NCI-H774 (cell line): ENCODE measurements at places on chromosomes 2 and 18.

GRCh38 chr2:109563288-109563687 lies 50.5 kb downstream of the SEPTIN10 start:
- DNase-seq = no peak

- DNase-seq = no peak
These were observed 67.2 kb upstream of the NPAS2 start for GRCh38 chr2:100752628-100753333.

- no peak for DNase-seq
These were observed 453.9 kb upstream of the DDX18 start for GRCh38 chr2:117360586-117360985.

GRCh38 chr18:6056171-6056910 lies 161.0 kb upstream of the TMEM200C start:
- DNase-seq = no peak

DNA sequence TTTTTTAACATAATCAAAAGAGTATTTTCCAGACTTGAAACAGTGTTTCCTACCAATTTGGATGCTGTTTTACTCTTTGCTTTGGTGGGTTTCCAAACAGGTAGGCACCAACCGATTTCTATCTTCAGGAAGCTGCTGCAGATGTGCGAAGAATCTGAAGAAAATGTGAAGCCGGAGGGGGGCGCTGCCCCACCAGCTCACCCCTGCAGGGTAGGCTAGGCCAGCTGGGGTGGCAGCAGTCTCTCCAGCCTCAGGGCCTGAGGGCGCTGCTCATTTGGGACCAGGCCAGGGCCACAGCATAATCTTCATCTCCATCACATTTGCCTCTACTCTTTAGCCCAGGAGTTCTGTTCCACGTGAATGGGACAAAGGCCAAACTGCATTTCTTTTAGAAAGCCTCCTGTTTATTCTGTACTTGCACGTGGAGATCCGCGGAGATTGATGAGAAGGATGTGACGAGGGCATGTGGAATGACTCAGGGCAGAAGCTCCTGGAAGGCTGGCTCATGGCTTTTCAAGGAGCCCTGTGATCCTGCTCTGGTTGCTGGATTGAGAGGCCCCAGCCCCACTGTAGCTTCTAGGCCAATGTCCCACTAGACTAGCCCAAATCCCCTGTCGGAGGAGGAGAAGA lies 84.2 kb upstream of the FAM136A start:
- DNase-seq = no peak

- no peak for DNase-seq
These were observed 326.9 kb upstream of the UBE2E3 start for GRCh38 chr2:180653481-180653880.

GRCh38 chr2:118845522-118846441 lies 1.7 kb downstream of the EN1 start:
- DNase-seq = no peak

DNA sequence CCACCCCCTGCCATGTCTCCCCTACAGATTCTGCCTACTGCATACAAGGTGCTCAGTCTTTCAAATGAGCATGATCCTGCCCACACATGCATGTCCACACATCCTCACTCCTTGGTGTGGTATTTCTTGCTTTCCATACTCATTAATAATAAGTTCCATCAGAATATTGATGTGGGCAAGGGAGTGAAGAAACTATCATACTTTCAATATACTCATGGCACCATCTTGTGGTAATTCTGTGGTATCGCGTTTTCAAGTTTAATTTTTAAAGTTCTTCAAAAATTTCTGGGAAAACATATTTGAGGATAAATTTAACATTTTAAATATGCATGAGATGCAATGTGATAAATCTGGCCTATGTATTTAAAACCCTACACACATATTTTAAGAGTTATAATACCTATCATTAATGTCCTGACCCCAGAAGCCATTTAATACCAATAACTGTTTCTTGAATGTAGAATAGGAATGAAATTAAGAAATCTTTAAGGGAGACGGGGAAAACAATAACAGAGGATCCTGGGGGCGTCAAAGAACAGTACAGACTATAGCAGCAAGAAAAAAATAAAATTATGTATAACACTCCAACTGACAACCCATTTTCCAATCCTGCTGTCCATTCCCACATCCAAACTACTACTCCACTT lies 110.1 kb downstream of the ZNF385B start:
- peak; percentile 28 for DNase-seq

GRCh38 chr2:225207043-225207442 lies 164.8 kb upstream of the DOCK10 start:
- DNase-seq = no peak

DNA sequence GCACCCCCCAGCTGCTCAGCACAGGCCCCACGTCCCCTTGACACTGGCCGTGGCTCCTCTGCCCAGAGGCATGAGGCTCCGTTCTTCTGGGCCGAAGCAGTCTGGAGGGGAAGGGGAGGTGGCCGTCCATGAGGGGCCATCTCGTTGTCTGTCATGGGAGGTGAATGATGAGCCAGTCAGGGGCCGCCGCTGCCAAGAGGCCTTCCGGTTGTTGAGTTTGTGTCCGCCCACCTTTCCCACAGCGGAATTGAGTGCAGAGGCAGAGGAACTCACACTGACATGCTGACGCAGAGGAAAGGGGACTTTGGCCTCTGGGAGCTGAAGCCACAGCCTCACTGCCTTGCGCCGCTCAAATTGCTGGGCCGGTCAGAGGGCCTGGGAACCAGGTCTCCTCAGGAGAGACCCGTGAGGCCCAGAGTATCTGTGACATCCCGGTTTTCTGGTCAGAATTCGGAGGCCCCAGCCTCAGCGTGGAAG lies 268.4 kb downstream of the ATAD2B start:
- DNase-seq = no peak

- DNase-seq = no peak
These were observed 51.1 kb downstream of the PLEKHM3 start for GRCh38 chr2:207974216-207974605.

- no peak for DNase-seq
These were observed 136.7 kb upstream of the CAVIN2 start for GRCh38 chr2:191983591-191983990.

- no peak for DNase-seq
These were observed 61.0 kb downstream of the CDCA7 start for GRCh38 chr2:173415431-173416381.

GRCh38 chr2:190441564-190441963 lies 33.4 kb downstream of the MFSD6 start:
- DNase-seq = no peak

GRCh38 chr2:208042041-208042440 lies 16.7 kb upstream of the PLEKHM3 start:
- DNase-seq = no peak

- DNase-seq = no peak
These were observed 68.2 kb upstream of the MC2R start for GRCh38 chr18:13983506-13983905.

- no peak for DNase-seq
These were observed 110.0 kb downstream of the KCNE4 start for GRCh38 chr2:223161873-223162458.

DNA sequence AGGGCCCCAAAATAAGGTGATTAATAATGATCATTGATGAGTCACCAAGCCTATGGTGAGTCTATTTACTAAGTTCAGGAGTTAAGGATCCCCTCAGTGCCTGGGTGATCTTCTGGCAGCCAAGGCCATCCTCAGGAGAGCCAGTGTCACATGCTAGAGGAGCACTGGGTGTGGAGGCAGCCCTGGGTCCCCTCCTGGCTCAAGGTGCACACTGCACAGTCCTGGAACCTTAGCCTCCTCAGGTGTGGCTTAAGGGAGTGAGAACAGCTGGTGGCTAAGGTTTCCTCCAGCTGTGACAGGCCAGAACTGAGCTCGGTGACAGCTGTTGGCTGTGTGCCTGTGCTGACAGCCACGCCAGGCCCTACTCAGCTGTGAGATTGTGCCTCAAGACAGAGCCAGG lies 52.1 kb upstream of the ACAA2 start:
- no peak for DNase-seq

GRCh38 chr2:152127628-152128027 lies 28.8 kb upstream of the CACNB4 start:
- no peak for DNase-seq

GRCh38 chr2:191650896-191651773 lies 26.8 kb upstream of the NABP1 start:
- no peak for DNase-seq

DNA sequence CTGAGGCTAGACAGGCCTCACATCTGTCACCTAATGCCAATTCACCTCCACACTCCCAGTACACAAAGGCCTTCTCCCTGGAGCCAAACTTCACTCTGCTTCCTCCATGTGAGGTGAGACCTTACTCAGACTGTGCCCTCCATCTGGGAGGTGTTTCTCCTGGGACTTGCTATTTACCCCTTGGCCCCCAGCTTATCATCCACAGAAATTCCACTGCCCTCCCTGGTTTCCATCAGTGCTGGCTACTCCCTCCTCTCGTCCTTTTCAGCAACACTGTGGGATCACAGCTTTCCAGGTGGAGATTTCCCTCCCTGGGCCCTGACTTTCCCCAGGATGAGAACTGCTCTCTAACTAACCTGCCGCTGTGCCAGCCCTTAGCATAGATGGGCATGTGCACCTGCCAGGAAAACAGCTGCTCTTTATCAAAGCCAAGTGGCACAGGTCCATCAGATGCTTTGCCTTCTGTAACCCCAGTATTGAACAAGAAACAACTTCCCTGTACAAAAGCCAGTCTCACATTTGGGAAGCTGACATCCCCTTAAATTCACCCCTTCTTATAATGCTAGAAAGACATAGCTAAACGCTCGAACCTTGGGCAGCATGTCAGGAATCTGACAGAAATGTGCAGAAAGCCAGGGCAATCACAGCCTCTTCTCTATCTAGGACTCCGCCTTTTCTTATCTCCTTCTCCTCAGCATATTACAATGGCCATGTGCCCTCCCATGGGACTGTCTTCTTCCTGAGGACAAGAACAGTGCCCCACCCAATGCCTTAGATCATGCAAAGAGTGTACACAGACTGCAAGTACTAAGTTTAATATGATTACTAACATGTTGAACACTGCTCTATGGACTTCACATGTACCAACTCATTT lies 535.5 kb upstream of the ID2 start:
- peak; percentile 48 for DNase-seq

DNA sequence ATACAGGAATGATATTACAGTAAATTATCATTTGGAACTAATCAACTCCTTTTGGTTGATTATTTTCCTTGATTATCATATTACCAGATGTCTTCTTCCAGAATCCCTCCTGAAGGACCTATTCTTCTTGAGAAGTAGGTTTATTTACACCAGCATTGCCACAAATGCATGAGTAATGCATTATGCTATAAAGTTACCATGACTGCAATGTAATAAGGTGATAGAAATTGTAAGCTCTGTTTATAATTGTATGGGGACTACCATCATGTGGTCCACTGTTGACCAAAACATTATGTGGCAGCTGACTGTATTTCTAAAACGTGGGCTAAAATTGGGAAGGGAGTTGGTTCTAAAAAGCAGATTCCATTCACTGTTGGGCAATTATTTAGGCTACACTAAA lies 602.2 kb downstream of the NYAP2 start:
- no peak for DNase-seq

GRCh38 chr2:164836907-164837306 lies 4.7 kb downstream of the COBLL1 start:
- no peak for DNase-seq

DNA sequence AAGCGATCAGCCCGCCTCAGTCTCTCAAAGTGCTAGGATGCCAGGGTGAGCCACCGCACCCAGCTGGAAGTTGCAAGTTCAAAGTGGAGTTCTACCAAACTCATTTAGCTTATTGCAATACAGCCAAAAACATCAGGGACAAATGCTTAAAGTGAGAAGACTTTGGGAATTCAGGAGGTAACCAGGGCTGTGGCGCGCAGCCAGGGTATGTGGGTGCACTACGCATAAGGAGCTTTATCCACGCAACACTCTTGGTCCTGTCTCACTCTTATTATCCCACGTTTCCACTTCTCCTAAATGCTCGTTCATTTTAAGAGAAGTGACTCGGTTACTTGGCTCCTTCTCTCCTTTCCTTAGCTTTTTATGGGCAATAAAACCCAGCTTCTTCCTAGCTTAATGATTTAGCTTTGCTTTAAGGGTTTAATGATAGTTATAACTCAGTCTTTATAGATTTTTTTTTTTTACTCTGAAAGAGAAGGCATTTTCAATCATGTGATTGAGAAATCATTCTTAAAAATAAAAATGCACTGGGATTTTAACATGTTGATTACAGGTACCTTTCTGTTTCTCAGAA lies 199.8 kb downstream of the KCNE4 start:
- no peak for DNase-seq

DNA sequence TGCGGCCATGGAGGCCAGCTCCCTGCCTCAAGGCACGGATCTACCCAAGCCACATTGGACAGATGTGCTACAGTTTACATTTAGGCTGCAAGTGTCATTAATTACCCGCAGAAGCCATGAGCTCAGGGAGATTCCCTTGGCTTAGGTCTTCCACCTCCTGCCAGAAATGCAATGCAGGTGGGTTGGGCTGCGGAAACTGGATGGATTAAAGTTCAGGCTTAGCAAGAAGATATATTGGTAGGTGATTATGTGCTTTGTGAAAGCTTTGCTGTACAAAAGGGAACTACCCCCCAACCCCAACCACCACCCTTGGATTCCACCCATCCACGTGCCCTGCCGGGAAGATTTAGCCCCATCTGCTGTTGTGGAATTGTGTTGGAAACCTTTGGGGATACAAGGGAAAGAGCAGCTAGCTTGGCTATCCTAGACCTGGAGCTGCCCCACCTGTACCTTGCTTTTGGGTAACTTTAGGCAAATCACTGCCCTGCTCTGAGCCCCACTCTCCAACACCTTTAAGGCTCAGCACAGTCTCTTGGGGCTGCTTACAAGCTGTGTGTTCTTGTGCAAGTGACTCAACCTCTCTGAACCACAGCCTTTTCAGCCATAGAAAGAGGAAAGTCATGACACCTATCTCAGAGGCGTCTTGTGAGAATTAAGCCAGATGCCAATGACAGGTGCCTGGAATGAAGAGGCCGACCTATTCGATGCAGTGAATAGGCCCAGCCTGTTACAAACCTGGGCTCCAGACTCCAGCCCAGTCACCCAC lies 141.6 kb upstream of the GLI2 start:
- no peak for DNase-seq

- DNase-seq = no peak
These were observed 75.3 kb downstream of the LRRFIP1 start for GRCh38 chr2:237702441-237703391.

DNA sequence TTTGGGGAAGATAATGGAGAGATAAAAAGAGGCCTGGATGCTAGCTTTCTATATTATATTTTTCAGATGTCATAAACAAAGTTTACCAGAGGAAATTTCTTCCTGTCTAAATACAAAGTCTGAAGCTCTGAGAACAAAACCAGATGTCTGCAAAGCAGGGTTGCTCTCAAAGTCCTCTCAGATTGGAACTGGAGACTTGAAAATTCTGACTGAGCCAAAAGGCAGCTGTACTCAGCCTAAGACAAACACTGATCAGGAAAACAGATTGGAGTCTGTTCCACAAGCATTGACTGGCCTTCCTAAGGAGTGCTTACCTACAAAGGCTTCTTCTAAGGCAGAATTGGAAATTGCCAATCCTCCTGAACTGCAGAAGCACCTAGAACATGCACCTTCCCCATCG lies 25.1 kb downstream of the KDM3A start:
- DNase-seq = no peak

DNA sequence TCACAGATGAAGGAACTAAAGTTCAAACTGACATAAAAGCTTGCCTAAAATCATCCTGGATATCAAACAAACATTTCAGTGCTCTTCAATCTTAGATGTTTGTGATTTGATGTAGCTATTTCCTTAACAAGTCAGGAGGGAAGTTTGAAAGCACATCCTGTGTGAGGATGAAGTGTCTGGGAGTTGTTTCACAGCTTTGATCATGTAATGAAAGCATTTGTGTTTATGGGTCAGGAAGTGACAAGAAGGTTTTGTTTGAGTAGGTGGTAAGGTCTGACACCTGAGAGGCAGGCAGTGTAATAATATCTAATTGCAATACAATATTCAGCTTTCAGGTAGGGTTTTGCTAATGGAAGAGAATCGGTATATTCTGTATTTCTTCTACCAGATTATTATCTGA lies 26.0 kb upstream of the CSRNP3 start:
- DNase-seq = no peak
